ENCODE measurements at places on chromosomes 1 and 21.

DNA sequence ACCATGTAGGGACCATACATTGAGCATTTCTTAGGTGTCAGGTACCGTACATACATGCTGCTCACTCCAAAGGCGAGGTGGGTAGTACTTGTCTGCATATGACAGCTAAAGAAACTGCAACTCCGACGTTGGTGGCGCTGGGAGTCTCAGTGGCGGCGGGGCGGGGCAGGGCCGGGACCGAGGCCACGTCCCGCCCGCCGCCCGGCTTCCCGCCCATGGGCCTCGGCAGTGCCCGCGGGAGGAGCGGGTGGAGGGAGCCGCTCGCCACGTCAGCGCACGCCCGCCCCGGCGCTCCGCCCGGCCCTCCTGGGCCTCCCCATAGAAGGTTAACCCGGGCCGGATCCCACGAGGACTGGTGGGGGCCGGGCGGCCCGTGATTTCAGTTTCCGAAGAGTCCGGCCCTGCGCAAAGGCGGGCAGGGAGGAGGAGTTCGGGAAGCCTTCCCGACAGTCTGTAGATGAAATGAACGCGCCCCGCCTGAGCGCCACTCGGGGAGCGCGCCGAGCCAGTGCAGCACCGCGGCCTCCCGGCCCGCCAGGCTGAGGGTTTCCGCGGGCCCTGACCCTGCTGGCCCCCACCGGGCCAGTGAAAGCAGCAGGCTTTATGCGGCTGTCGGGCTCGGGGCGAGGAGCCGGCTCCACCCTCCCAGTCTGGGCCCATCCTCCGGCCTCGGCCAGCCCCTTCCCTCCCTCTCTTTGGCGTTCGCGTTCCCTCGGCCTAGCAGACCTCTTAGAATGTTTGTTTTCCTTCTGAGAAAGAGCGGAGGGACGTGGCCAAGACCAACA is 119.9 kb upstream of the JUN start:
- DNase-seq = peak; percentile 78

- DNase-seq = peak; percentile 79
These were observed 18.5 kb downstream of the SERTAD4 start for GRCh38 chr1:210250998-210251679.

GRCh38 chr1:11749203-11749689 is 12.7 kb upstream of the C1orf167 start:
- DNase-seq = no peak

DNA sequence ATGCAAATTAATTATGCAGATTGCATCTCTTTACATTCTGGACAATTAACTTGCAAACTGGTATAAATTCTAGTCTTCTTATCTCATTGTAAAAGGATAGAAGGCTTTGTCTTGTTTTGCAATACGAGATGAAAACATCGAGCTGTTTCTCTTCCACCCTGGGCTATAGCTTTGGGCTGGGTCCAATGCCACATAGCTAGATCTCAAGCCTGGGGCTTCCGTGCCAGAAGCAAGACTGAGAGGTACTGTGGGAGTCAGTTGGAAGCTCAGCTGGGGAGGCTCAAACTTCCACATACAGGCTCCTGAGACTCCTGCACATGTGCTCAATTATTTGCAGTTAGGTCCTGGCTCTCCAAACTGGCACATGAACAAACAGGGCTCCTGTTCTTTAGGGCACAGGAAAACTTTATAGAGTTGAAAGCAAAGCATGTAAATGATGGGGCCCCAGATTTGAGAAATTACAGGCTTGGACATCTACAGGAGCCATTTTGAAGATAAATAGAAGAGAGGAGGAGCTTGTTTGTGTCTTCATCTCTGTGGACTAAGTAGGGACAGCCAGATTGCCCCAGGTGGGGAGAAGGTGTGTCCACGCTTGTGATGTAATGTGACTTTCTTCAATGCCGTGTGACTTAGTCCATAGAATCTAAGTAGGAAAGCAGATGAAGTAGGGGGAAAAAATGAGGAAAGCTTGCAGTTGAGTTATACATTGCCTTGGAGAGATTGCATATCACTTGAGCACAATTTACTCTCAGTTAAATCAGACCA is 65.9 kb upstream of the SIPA1L2 start:
- DNase-seq = no peak

DNA sequence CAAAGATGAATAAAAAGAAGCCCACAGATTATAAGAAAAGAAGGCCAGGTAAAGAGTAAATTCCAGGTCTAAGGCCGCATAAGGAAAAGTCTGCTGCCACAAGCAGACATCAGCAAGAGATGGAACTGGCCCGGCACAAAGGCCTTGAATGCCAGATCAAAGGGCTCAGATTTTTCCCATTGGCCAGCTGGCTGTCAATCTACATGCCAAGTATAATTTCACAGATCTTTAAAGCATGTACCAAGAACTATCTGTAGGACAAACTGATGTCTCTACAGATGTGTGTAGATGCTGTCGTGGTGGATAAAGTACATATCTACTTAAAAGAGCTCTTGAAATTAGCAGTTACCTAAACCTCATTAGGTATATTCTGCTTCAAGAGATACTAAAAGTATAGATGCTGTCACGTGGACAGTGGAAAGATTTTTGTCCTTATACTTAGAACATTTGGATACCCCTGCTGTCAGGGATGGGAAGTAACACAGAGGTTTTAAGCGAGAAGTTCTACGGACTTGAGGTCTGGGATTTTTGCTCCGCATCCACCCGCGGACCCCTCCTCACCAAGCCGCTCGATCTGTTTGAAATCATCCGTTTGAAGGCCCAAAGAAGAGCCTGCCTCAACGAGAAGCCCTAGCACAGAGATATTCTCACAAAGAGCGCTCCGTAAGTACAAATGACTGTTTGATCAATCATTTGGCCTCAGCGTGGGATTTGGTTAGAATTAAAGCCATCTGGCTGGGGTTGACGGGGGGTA is 10.1 kb downstream of the GLIS1 start:
- no peak for DNase-seq

Data from anterior cingulate cortex (tissue), 58 donors.